Stomach (tissue), 19 donors: ENCODE measurements at places on chromosomes 5 and 9. TPM values are rescaled to one million over a fixed set of nuclear protein-coding genes. Genes with fewer than 3 reads are reported as not detected.

Gene C9orf153
- 0.92 TPM for total RNA-seq

Gene ZNF366
- total RNA-seq = not detected

Gene FSD1L
- not detected for total RNA-seq

Gene PCSK1
- total RNA-seq = not detected

Gene PCDHA10
- total RNA-seq = 0.55 TPM

Gene FOXD4L5
- not detected for total RNA-seq

Gene DIPK1B
- total RNA-seq = 0.45 TPM

Gene FBXL7
- 4.3 TPM for total RNA-seq

Gene PGM5
- total RNA-seq = 104 TPM

Gene GTF3C5
- total RNA-seq = 85.2 TPM

Gene SLC34A3
- 0.18 TPM for total RNA-seq

Gene PCDHGB2
- total RNA-seq = 9.9 TPM
